ENCODE measurements at places on chromosomes 2 and 18.

- H3K36me3 ChIP-seq = peaks cover 3% of the 10 kb centered on the region
- no peaks in the 10 kb centered on the region for H3K27me3 ChIP-seq
These were observed 154.7 kb upstream of the HS6ST1 start for GRCh38 chr2:128473175-128474035.

DNA sequence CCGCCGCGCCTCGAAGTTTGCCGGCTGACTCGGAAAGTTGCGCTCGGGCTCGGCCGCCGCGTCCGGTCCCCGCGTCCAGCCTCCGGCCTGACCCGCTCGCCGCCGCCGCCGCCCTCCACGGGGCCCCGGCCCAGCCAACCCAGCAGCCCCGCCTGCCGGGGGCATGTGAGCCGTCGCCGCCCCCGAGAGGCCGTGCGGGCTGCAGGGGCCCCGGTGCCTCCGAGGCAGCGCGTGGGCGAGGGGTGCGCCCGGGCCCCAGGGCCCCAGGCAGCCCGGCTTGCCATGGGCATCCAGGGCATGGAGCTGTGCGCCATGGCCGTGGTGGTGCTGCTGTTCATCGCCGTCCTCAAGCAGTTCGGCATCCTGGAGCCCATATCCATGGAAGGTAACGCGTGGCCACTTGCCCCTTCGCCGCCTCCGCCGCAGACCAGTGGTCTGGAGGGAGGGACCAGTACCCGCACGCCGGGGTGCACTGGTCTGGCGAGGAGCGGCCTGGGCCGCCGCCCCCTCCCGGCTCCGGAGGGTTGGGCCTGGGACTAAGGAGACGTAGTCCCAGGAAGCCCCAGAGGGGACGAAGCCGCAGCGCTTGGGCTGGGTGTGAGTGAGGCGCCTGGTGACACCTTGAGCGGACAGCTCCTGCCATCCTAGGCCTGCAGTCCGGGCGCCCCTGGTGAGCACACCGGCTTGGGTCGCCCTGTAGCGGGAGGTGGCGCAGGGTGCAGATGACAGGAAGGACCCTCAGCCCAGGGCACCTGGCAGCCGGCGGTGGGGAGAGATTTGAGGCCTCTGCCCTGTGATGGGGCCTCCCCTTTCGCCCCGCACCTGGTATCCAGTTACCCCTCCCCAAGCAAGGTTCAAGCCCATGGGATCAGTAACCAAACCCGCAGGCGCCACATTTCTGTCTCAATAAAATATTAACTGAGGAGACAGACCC, 49.9 kb downstream of the KCNIP3 start:
- peaks cover 38% of the 10 kb centered on the region for H3K4me1 ChIP-seq
- no peak overlapping the region for H3K27ac ChIP-seq
- H3K27me3 ChIP-seq = peaks cover 8% of the 10 kb centered on the region
- peak overlapping the region; percentile 75 for H3K4me3 ChIP-seq
- H3K36me3 ChIP-seq = no peaks in the 10 kb centered on the region

- no peak overlapping the region for H3K4me3 ChIP-seq
- no peaks in the 10 kb centered on the region for H3K27me3 ChIP-seq
- H3K4me1 ChIP-seq = peaks cover 4% of the 10 kb centered on the region
- H3K27ac ChIP-seq = no peak overlapping the region
- H3K36me3 ChIP-seq = peaks cover 5% of the 10 kb centered on the region
- DNase-seq = peak; percentile 46
These were observed 14.2 kb downstream of the PMS1 start for GRCh38 chr2:189798312-189799029.

GRCh38 chr2:24461685-24462084, 29.4 kb upstream of the NCOA1 start:
- H3K4me3 ChIP-seq = no peak overlapping the region

DNA sequence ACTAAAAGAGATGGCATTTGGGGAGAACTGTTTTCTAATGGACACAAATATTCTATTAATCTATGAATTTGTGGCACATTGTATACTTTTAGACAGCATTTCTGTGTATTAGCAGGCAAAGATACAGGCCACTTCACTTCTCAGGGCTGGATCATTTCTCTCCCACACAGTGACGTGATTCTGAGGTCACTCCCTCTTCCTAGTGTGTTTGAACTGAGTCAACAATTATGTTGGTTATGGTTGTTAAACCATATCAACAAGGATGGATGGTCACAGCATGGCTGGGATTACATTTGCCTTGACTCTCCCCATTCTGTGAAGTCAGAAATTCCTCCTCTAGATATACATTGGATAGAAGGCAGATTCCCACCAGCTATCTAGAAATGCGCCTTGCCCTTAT, 11.6 kb downstream of the NOSTRIN start:
- no peak overlapping the region for H3K27ac ChIP-seq
- H3K4me1 ChIP-seq = peaks cover 11% of the 10 kb centered on the region
- no peaks in the 10 kb centered on the region for H3K27me3 ChIP-seq

DNA sequence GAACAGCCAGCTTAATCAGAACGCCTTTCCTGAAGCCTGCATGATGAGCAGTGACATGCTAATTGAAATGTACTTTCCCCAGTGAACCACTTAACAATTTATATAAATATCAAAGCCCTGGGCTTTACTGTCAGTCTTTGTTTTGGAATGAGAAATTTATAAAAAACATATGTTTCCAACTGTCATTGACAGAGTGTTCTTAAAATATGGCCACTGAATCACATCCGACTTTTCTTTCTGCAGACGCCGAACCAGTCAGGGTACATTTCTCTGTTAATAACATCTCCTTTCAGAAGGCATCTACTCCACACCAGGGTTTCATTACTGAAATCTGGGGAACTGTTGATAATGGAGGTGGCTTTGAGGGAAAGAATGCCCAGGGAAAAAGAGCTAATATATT, 343.7 kb downstream of the INSIG2 start:
- H3K27ac ChIP-seq = no peak overlapping the region
- H3K4me1 ChIP-seq = no peaks in the 10 kb centered on the region
- no peak overlapping the region for H3K4me3 ChIP-seq
- no peaks in the 10 kb centered on the region for H3K36me3 ChIP-seq
- H3K27me3 ChIP-seq = no peaks in the 10 kb centered on the region

DNA sequence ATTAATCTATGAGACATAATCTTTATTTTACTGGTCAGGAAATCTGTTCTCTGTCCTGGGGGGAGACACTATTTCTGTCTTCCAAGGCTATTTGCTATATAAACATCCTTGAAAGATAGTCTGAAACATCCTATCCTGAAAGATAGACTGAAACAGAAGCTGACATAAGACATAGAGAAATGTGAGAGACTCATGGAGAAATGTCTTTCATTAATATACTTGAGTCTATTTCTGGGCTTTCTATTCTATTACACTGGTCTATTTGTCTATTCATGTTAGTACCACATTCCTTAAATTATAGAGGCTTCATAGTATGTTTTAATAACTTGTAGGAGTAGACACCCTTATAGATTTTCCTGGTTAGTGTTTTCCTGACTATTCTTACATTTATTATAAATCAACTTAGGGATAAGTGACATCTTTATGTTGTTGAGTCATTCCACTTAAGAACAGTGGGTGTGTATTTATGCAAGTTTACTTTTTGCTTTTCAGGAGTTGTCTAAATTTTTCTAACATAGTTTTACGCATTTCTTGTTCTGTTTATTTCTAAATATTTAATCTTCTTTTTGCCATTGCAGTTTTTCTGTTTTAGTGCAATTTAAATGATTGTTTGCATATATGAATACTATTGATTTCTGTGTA, 244.9 kb upstream of the ZSWIM2 start:
- H3K27ac ChIP-seq = no peak overlapping the region
- H3K4me1 ChIP-seq = no peaks in the 10 kb centered on the region
- no peak overlapping the region for H3K4me3 ChIP-seq
- no peaks in the 10 kb centered on the region for H3K36me3 ChIP-seq
- peak; percentile 77 for DNase-seq
- no peaks in the 10 kb centered on the region for H3K27me3 ChIP-seq
